ENCODE measurements at places on chromosomes 16 and 17.

DNA sequence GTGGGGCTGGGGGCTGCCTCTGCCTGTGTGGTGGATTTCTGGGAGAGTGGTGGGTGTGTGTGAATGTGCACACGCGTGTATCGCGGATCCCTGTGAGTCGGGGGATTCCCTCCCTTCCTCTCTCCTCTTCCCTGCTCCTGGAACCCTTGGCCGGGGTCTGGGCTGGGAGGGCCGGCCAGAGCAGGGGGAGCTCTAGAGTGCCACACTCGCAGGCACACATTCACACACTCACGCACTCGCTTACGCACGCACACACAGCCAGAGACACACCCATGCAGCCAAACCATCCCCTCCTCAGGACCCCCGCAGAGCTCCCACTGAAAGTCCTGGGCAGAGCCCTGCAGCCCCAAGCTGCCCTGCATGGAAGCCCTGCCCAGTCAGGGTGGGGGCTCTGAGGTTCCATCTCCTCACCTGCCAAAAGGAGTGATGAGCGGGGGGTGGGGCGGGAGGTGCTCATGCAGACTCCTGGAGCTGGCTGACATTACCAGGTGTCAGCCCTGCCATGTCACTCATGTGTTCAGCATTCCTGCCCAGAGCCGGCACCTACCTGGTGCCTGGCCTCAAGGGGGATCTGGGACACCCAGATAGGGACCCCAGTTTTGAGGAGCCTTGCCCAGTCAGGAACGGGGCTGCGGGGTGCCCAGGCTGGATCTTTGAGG, 1.9 kb downstream of the NECAB2 start:
- DNase-seq, result no peak

DNA sequence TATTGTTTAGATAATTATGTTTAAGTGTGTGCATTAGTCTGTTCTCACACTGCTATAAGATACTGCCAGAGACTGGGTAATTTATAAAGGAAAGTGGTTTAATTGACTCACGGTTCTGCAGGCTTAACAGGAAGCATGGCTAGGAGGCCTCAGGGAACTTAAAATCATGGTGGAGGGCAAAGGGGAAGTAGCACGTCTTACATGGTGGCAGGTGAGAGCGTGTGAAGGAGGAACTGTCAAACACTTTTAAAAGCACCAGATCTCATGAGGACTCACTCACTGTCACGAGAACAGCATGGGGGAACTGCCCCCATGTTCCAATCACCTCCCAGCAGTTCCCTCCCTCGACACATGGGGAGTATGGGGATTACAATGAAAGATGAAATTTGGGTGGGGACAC, 203.5 kb upstream of the GOT2 start:
- no peak for DNase-seq

- no peak for DNase-seq
Measured at GRCh38 chr17:80666867-80667266, 122.2 kb downstream of the RPTOR start.

DNA sequence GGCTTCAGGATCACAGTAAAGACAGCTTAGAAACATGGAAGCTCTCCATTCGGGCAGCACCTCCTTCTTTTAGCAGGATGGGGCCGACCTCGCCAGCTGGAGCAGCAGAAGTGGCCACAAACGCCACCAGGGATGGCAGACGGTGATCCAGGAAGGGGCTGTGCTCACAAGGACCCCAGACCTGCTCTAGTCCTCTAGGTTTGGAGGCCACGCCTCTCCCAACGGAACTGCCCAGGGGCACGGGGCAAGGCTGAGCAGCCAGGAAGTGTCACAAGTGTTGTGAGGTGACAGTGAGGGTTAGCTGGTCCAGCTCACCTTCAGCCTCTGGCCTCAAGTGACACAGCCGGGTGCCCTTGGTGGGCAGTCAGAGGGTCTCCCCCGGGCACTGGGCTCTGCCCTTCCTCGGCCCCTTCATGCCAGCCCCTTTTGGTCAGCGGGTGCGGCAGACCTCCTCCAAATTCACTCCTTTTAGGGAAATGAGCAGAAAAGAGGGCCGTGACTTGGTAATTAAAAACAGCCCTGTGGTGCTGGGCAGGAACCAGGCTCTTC, 20.4 kb downstream of the CEP295NL start:
- no peak for DNase-seq

DNA sequence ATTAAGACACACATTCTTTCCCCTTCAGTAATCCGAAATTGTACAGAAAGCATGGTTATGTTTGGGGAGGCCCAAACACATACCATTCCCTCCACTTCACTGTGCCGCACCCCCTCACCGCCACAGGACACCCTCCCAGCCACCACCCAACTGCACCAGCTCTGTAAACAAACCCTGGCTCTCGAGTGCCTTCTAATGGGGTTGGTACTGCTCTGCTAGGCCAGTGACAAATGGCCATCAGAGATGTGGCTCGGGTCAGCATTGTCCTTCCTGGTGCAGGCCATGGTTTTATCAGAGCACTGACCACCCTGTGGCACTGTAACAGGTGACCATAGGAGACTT, 24.0 kb upstream of the SREBF1 start:
- no peak for DNase-seq

DNA sequence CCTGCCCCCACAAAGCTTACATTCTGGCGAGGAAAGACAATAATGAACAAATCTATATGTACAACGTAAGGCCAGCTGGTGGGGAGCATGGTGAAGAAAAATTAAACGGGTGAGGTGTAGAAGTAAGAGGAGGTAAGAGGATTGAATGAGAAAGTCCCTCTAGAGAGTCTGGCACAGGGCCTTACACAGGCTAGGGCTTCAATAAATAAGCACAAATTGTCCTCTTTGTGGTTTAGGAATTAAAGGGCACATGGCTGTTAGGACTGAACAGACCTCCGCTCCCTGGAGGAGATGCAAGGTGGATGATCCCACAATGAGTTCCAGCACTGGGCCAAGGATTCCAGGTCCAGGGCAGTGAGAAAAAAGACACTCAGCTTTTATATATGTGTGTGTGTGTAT, 43.1 kb upstream of the HAPSTR1 start:
- DNase-seq, result no peak

DNA sequence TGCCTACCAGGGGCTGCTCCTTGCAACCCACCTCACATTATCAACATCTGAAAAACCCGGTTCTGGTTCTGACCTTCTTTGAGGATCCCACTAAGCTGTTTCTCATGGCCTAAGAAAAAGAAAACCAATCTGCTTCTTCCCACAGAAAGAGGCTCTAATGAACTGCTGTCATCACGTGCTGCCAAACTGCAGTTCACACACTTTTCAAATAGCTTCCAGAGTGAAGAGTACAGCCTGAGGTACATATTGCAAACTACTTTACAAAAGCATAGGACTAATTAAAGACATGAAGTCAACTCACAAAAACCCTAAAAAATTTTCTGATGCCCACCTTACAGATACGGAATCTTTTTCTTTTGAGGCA, 36.7 kb downstream of the SMG6 start:
- no peak for DNase-seq

GRCh38 chr16:10944249-10945064, at the start of gene CLEC16A:
CLEC16A (plus strand) TSS chr16:10944564; CDS start chr16:10944718, 154 bp downstream.
- peak; percentile 97 for DNase-seq

GRCh38 chr17:62343764-62344270, 36.5 kb upstream of the EFCAB3 start:
- DNase-seq, result no peak

DNA sequence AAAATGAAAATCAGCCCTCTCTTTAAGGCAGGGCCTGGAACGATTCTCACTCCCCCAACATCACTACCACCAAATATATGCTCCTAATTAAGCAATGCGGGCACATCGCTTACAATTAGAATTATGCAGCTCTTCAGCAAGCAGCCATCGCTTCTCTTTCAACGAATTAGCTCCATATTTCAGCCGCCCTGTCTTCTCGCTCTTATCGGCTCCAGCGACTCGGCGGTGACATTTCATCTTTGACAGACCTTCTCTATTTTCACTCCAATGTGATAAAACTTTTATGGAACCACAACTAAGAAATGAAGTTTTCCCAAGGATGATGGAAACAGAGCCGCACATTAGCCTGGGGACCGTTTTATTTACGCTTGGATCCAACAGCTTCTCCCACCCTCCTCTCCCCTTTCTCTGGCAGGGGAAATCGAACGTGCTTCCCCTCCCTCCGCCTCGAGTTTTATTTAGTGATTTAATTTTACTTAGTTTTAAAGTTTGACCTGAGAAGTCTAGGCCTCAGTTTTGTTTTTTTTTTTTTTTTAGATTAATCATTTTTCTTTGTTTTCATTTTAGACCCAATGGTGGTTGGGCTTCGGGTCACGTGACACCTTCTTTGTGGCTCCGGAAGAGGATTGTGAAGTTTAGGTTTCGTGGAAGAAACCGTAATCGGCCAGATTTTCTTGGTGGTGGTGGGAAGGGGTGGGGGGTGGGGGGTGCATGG, 3.1 kb upstream of the HOXB2 start:
- no peak for DNase-seq

- no peak for DNase-seq
Measured at GRCh38 chr16:79380995-79381602, 219.4 kb downstream of the MAF start.

GRCh38 chr17:47742319-47743181, 9.5 kb downstream of the TBX21 start:
- DNase-seq, result no peak

DNA sequence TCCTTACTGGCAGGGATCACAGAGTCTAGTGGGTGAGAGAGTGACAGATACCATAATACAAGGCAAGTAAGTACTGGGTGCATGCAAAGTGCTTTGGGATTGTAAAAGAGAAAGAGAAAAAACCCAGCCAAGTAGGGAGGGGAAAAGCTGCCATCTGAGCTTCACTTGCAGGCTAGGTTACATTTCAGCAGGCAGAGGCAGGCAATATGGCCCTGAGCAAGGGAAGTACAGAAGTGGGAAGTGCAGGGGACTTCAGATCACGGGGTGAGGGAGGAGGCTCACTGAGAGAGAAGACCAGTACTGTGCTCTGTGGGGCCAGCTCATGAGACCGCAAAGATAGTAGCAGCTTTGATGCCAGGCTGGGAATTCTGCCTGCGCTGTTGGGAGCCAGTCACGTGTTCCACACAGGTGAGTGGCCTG, 230.6 kb downstream of the MSI2 start:
- no peak for DNase-seq

DNA sequence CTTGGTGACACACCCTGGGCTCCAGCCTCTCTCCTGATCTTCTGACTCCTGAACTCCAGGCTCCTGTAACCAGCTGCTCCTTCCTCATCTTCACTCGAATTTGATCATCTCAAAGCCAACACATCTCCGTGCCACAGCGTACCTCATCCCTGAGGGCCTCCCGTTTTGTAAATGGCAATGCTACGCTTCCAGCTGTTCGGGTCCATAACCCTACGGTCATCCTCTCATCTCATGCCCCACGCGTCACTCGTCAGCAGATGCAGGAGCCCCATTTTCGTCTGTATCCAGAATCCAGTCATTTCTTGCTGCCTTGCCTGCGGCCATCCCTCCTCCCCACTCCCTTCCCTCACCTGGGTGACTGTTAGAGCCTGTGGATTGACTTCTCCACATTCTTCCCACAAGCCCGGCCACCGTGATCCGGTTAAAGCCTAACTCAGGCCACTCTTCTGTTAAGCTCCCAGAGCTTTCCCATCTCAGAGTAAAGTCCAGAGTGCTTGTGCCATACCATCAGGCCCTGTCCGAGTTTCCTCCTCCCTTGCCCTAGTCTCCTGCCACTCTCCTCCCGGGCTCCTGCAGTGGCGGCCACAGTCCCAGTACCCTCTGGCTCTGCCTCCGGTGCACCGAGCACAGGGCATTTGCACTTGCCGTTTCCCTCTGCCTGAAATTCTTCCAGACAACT, 20.3 kb upstream of the AKTIP start:
- DNase-seq, result no peak

GRCh38 chr17:71519285-71519684, 601.5 kb upstream of the SOX9 start:
- no peak for DNase-seq

DNA sequence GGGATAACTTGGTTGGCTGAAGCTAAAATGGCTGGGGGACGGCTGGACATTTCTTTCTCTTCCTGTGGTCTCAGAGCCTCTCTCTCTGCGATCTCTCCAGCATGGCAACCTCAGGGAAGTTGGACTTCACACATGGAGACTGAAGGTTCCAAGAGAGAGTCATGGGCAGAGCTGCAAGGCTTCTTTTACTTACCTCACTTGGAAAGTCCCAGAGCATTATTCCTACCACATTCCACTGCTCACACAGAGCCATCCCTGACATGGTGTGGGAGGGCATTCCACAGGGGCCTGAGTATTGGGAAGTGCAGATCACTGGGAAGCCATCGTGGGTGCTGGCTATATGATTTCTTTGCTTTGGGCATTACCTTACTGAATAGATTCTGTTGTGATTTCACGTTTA, 9.8 kb upstream of the SLC6A2 start:
- no peak for DNase-seq

DNA sequence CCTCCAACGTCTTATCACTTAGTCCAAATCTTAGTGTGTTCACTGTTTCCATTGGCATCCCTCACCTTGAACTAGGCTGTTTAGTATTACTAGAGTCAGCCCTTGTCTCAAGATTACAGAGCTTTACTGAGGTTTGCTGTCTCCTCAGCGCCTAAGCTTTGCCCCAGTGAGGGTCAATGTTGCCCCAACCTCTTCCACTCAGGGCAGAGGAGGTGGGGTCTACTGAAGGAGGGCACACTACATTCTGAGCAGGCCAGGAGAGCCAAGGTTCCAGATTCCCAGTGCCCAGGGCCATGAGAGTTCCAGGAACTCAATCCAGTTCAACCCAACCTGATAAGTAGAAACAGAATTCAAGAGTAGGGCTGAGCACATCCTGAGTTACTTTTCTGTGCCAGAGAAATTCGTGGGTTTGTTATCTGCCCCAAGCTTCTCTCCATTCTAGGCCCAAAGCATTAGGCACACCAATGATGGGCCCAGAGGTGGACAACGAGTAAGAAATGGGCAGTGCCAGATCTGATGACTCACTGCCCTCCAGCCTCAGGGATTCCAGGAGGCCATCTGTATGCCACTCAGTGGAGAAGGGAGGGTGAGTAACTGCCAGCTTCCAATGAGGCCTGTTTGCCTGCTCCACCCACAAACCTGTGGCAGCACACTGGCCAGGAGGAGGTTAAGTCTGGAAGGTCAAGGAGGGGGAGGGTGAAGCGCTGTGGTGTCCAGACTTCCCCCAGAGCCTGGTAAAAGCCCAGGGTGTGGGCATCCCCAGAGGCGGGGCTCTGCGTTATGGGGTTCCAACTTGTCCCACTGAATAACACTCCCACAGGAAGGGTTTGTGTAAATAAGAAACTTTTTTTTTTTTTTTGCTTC, 8.2 kb downstream of the TUBG2 start:
- DNase-seq, result peak; percentile 90

GRCh38 chr16:87417528-87417910, 25.4 kb downstream of the MAP1LC3B start:
- no peak for DNase-seq

DNA sequence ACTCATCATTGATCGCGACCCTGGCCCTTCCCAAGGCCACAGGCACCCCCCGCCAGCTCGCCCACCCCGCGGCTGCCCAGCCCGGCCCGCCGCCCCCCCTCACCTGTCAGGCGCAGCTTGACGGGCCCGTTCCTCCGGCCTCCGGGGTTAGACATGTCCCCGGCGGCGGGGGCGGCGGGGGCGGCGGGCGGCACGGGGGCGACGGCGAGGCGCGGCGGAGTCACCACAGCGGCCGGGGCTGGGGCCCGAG, 456 bp downstream of the SMURF2 start:
- no peak for DNase-seq

- DNase-seq, result no peak
Measured at GRCh38 chr17:2090804-2091534, 36.1 kb downstream of the HIC1 start.

- DNase-seq, result no peak
Measured at GRCh38 chr17:16106161-16106891, 106.7 kb downstream of the TTC19 start.

- DNase-seq, result peak; percentile 55
Measured at GRCh38 chr16:78437352-78437968, 338.0 kb downstream of the WWOX start.

All from T47D (cell line).